Activated CD4-positive, alpha-beta T cell treated with anti-CD3 and anti-CD28 coated beads for 36 hours (primary cell): ENCODE measurements at places on chromosomes 2 and 18. TPM values are rescaled to one million over a fixed set of nuclear protein-coding genes. Genes with fewer than 3 reads are reported as not detected.

DSG4 gene
- total RNA-seq, result not detected

DNA sequence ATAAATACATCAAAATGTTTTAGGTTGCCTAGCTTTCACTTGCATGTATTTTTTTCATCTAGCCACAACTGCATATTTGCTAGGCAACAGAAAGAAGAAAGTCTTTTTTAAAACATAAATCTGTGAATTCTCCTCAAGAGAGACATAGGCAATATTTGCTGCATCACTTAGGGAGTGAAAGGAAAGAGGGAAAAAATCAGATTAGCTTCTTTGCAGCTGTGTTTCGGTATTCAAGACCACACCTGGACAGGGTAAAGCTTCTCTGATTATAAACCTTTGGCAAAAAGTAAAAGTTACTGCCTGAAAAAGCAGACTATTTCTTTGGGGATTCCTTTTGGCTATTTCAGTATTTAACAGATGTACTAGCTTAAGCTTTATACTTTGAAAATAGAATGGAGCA, 280.9 kb upstream of the ZSWIM2 start:
- no peak for DNase-seq

DNA sequence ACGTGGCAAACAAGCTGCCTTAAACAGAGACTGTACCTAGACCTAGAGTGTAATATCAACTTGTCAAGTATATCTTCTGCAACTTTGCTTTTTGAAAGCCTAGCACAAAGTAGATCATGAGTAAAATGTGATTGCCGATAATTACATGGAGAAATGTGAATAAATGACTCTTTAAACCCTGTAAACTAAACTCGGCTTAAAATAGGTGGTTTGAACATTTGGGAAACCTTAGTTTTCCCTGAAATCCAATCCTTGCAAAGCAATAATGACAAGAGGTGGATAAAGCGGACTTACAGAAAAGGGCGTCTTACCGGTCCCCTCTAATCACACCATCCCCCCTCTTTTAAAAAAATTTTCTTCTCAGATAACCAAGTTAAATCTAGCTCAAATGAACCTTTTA, 549 bp upstream of the PSMD14 start:
- no peak for DNase-seq

ITGA6 gene
- total RNA-seq, result 7.8 TPM

DNA sequence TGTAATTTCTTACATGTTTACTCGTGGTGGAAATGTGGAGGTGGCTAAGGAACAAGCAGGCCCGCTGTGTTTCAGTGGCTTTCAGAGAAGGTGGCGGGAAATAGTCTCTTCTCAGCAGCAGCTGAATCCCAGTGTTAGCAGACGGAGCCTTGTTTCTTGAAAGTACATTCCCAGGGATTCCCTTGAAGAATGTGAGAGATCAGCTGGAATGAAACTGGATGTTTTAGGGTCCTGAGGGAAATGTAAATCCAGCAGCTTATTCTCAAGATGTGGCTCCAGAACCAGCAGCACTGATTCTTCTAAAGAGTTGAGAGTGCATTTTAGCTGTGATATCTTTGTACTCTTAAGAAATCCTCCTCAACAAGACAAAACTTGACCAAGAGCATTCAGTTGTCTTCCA, 59.1 kb downstream of the CDC42EP3 start:
- DNase-seq, result no peak

DNA sequence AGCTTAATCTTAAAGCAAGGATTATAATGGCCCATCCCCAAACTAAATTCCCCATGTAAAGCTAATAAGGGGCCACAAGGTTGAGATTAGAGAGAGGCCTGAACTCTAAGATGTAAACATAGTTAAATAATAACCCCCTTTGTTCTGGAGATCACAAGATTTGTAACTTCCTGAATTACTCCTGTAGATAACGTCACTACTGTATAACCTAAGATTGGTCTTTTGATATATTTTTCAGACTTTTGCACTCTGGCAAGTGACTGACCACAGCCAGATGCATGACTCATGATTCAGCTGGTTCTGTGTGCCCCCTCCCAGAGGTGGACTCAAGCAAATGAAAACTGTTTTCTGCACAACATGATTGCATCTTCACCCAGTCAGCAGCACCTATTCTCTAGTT, 686.0 kb upstream of the DDX18 start:
- no peak for DNase-seq
